ENCODE measurements at places on chromosomes 11 and 22.

DNA sequence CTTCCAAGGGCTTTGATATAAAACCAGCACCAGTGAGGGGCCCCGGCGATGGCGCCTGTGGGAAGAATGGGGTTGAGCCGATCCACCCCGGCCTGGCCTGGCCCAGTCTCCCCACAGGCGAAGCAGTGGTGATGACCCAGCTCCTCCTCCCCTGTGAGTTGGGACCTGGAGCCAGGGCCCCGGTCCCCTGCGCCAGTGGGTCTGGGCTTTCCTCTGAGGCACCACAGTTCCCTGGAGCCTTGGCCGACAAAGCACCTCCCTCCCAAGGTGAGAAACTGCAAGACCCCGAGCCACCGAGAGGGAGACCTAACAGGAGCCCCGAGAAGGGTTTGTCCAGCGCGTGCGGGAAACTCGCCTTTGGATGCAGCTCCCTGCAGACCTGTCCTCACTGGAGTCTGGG lies 942.9 kb downstream of the BRD1 start:
- no peak for DNase-seq

DNA sequence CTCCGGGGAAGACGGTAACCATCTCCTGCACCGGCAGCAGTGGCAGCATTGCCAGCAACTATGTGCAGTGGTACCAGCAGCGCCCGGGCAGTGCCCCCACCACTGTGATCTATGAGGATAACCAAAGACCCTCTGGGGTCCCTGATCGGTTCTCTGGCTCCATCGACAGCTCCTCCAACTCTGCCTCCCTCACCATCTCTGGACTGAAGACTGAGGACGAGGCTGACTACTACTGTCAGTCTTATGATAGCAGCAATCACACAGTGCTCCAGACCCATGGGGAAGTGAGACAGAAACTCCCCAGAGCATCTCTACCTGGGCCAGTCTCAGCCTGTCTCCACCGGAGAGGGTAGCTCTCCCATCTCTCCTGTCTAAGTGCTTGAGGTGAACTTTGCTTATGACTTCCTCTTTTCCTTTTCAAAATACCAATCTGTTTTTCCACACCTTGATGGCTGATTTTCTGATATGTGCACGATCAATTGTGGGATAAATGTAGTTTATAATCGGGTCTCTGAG lies 48.5 kb upstream of the VPREB1 start:
- DNase-seq, result no peak

DNA sequence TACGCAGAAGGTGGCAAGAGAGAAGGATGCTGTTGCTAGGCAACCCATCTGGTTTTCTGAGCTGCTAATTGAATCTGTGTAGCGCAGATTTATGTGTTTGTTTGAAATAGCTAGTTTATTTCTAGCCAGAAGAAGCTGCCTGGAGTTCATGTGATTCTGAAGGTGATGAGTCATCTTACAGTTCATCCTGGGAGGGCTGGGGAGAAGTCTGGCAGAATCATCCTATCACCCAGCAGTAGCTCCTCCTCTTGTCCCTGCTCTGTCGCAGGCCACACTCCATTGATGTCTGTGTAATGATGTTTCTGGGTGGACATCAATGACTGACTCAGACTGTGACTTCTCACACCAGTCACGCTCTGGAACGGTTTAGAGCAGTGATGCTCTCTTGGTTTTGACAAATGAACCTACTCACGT lies 4.8 kb upstream of the FBXO7 start:
- no peak for DNase-seq

- no peak for DNase-seq
These were observed 5.9 kb upstream of the MRGPRF start for GRCh38 chr11:69018924-69019323.

DNA sequence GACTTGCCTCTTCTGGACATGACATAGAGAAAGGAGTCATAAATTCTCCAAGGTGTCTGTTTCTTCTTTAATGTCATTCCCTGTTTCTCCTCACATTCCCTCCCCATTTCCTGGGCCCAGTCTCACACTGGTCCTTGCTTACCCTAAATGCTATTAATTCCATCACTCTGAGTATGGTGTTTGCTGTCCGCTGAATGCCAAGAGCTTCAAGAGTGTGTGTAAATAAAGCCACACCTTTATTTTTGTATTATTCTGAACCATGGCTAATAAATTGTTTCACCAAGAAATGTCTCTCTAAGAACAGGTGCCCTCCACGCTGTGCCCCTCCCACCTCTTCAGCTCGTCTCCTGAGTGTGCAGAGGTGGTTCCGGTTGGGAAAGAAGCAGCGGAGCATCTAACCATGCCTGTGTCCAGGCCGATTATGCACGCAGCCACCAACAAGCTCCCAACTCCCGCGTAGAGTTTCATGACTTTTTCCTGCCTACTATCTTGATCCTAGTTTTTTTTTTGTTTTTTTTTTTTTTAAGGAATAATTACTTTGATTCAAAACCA lies 8.6 kb downstream of the TMEM121B start:
- DNase-seq, result no peak

DNA sequence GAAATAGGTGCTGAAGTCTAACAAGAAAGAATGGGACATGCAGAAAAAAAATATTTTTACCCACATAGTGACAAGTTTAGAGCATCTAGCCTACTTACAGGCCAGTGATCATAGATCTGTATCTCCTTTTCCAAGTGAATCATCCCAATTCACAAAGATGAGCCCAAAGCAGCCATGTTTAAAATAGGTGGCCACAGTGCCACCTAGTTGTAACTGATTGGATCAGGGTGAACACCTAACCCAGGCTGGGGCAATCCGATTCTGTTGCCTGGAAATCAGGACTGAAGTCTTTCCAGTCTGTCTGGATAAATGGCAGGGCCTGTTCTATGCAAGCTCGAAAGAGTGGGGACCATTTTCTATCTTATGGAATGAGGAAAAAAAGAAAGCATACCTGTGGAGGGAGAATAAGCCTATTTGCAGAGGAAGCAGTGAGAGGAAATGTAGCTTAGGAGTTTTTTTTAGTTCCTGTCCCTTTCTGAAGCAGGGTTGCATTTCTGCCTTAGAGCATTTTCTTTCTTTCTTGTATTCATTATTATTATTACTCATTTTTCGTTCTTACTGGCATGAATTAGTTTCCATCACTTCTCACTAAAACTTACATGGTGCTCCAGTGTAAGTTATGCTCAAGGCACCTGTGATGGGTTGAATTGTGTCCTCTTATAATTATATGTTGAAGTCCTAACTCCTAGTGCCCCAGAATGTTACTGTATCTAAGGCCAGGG lies 113.2 kb upstream of the RAG2 start:
- DNase-seq, result no peak

GRCh38 chr11:102985850-102986249 lies 30.3 kb upstream of the MMP13 start:
- no peak for DNase-seq

DNA sequence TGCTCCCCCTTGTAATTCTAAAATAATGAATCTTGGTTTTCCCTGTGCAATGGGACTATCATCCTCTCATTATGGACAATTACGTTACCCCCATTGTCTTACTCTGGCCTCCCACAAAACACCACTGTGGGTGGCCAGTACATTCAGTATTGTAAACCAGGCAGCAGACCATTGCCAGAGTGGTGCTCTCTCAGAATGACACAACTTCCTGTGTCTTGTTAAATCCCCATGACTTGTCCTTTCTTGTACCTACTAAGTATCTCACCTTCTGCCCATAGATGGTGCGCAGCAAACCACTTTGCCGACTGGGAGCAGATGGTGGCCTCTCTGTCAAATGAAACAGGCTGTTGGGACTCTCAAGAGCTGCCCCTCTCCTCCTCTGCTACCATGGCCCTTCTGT lies 287.1 kb upstream of the RAG2 start:
- no peak for DNase-seq

GRCh38 chr22:27801616-27802345 lies at the start of gene MN1:
MN1 (minus strand) TSS chr22:27801756; CDS start chr22:27800543, 1,213 bp downstream.
- peak; percentile 39 for DNase-seq

DNA sequence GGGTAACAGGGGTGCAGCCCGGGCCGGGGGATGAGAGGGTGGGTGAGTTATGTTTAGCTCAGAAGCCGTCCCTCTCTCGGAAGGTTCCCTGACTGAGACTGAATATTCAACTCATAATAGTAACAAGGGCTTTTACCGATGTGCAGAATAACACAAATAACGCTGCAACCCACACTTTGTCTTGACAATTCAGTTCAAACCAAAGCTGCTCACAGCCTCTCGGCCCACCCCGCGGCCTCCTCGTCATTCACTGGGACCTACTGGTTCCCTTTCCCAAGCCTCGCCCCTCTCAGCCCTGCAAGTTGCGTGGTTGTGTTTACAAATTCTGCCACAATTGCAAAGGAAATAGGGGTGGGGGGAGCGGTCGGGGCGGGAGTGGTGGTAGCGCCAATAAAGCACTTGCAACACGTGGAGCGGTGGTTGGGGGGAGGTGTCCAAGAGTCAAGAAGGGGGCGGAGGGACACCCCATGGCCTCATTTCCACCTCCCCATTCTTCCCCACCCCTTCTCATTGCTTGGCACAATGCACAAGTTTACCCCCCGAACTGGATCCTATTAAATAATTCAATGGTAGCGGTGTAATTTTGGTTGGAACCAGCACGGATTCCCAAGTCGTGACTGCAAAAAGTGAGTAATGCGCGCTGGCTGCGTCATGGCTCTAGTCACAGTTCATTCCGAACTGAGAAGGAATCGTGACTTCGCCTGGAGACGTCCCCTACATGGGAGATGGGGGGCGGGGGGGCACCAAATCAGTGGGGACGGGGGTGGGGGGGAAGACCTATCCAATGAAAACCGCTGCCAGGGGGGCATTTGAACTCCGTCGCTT lies 102.0 kb upstream of the HSD17B12 start:
- DNase-seq, result no peak

GRCh38 chr11:128890543-128891368 lies at the start of gene KCNJ5:
KCNJ5 (plus strand) TSS chr11:128891356; CDS start chr11:128911274, 19,918 bp downstream.
- no peak for DNase-seq

- DNase-seq, result no peak
These were observed 11.9 kb downstream of the CLPB start for GRCh38 chr11:72422414-72422813.

- no peak for DNase-seq
These were observed 133.6 kb upstream of the PLET1 start for GRCh38 chr11:112394304-112394703.

DNA sequence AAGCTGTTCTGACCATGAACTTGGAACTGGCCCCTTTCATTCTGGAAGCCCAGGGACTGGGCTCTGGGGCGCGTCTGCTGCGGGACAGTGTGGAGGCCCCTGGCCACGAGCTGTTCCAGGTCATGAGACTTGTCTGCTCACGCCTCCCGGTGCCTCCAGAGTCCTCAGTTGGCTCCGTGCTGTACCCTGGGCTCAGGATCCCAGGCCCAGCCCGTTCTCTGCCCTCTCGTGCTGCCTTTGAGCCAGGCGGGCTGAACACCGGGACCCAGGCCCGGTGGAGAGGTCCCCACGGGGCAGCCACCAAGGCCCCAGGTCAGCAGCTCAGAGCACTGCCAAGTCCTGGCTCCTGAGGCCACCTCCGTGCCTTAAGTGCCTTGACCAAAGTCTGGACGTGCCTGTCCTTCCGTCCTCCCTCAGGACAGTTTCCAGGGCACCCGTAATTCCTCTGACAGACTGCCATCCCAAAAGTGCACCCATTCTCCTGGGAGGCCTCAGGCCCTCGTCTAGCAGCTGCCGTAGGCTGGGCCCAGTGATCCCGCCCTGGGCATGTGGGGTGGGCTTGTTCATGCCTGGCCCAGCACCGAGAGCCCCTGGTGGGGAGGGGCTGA lies 36.3 kb upstream of the PPARA start:
- no peak for DNase-seq

DNA sequence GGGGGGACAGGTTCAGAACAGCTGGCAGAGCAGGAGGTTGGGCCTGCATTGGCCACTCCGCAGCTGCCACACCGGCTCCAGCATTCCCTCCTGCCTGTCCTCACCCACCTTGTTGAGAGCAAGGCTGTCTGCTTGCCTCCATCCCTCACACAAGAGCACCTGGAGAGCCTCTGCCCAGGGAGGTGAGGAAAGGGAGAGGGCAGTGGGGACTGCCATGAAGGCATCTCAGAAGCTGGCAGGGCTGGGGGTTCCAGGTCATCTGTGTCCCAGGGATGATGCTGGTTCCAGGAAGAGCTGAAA lies 27.1 kb downstream of the RSPH14 start:
- no peak for DNase-seq

- no peak for DNase-seq
These were observed 551.6 kb downstream of the METTL15 start for GRCh38 chr11:28659716-28660348.

DNA sequence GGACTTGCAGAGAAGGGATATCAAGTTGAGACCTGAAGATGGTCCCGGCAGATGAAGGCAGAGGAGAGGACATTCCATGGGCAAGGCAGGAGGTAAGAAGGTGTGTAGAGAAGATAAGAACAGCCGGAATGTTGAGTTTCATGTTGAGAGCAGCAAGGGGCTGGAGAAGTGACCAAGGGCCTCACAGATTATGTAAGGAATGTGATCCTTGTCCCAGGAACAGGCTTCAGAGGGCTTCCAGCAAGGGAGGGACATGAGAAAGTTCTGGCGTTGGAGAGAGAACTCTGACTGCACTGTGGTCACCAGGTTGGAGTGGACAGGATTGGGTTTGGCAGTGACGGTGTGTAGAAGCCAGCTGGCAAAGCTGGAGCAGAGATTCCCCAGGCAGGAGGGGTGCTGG lies 27.6 kb upstream of the PPFIA1 start:
- no peak for DNase-seq

- DNase-seq, result no peak
These were observed 29.9 kb downstream of the GAL start for GRCh38 chr11:68714060-68714856.

DNA sequence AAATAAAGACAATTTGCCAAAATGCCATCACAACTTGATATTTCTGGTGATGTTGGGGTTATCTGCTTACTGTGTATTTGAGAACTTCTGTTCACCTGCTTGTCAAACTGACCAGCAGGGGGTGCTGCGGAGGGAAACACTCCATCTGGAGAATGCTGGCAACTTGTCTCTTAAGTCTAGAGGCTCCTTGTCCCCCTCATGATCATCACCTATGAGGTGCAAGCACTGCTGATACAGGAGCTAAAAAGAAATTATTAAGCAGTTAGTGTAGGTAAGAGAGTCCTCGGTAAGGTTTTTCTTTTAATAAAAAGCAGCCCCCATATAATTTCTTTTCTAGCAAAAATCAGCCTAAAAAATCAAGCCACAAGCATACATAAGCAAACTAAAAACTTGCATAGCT lies 32.7 kb upstream of the GLYATL1B start:
- no peak for DNase-seq

DNA sequence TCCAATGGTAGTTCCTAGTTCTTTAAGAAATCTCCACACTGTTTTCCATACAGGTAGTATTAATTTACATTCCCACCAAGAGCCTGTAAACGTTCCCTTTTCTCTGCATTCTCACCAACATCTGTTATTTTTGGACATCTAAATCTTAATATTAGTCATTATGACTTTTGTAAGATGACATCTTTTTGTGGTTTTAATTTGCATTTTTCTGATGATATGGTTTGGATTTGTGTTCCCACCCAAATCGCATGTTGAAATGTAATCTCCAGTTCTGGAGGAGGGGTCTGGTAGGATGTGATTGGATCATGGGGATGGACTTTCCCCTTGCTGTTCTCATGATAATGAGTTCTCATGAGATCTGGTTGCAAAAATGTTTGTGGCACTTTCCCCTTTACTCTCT lies 89.0 kb downstream of the MUC15 start:
- no peak for DNase-seq

GRCh38 chr11:36130401-36130800 lies 158.8 kb downstream of the COMMD9 start:
- DNase-seq, result no peak

- no peak for DNase-seq
These were observed 76.8 kb downstream of the C11orf58 start for GRCh38 chr11:16815047-16815767.

Measured in SW 1271 (cell line).